ENCODE measurements at places on chromosomes 2 and 18. TPM values are rescaled to one million over a fixed set of nuclear protein-coding genes. Genes with fewer than 3 reads are reported as not detected.

DNA sequence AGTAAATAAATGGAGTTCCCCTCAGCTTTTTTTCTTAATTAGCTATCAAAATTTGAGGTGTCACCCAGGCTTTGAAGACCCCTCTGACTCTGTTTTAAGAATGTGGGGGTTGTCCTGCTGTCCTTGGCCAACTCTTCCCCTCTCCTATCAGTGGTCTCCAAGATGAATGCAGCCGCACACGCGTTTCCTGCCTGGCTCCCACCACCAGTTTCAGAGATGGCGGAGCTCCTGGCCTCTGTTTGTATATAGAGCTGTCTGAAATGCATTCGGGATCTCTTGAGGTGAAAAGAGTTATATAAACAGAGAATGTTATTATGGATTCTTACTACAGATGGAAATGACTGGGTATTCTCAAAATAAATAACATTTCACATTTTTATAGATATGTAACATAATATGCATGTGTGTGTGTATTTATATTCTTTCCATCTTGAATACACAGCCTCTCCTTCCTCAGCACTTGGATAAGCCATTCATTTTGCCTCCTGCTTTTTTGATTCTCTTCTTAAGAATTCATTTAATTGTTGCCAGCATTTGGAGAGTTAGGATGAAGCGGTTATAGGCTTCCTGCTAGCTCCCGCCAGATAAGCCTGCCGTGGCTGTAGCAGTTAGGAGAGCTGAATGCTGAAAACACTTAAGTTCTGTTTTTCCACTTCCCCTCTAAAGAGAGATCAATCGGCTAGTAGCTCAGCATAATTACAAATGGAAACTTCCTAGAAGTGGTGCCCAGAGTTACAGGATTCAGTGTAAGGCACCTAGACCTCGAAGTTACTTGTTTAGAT is 659.3 kb upstream of the FANCL start:
- no peak for DNase-seq

GRCh38 chr2:172655091-172655837 is 80.4 kb upstream of the RAPGEF4 start:
- DNase-seq: no peak

GRCh38 chr18:45553723-45554388 is 61.4 kb upstream of the SLC14A2 start:
- no peak for DNase-seq

DNA sequence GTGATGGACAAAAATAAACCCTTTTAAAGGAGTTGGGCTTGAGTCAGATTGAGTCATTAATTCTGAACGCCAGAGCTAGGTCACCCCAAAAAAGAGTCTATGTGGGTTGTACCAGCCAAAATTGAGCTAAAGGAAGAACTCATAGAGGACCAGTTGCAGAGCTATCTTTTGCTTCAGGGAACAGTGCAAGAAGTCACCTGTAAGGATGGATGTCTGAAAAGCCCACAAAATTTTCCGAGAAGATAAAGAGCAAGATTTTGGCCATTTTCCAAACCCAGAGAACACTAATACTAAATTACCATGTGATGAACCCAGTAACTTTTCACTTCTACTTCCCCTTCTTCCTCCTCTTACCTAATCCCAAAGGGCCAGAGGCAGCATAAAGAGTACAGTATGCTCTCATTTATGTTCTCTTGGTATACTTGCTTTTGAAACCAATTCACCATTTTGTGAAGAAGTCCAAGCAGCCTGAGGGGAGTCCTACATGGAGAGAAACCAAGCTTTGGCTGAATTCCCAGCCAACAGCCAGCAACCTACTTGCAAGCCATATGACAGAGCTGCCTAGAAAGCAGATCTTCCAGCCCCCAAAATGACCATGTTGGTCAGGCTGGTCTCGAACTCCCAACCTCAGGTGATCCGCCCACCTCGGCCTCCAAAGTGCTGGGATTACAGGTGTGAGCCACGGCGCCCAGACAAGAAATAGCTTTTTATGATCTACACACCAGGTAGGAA is 551.7 kb downstream of the SATB2 start:
- no peak for DNase-seq

GRCh38 chr2:128053331-128053730 is 25.5 kb upstream of the SAP130 start:
- no peak for DNase-seq

- DNase-seq: no peak
Observed at GRCh38 chr18:28469946-28470345, 293.0 kb upstream of the CDH2 start.

GRCh38 chr2:46067062-46067461 is 230.1 kb upstream of the EPAS1 start:
- DNase-seq: no peak

DNA sequence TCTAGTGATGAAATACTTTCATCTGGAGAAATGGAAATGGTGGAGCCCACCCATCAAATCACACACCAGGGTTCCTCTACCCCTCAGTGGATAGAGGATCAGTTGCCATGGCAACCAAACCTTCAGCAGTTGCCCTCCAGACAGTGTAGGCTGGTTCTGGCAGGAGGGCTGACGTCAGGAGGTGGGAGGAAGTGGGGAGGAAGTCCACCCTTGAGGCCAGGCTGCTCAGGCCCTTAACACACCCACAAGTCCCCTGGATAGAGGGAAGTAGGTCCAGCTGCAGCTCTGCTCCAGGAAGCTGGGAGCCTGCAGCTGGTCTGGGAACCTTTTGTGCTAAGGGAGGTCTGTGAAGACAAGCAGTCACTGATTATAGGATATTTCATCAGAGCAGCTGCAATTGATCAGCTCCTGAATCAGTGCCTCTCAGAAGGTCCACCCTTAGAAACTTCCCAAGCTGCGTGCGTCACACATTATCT is 186.6 kb downstream of the MTX2 start:
- peak; percentile 36 for DNase-seq

- DNase-seq: no peak
Observed at GRCh38 chr2:152078662-152079061, 20.2 kb downstream of the CACNB4 start.

DNA sequence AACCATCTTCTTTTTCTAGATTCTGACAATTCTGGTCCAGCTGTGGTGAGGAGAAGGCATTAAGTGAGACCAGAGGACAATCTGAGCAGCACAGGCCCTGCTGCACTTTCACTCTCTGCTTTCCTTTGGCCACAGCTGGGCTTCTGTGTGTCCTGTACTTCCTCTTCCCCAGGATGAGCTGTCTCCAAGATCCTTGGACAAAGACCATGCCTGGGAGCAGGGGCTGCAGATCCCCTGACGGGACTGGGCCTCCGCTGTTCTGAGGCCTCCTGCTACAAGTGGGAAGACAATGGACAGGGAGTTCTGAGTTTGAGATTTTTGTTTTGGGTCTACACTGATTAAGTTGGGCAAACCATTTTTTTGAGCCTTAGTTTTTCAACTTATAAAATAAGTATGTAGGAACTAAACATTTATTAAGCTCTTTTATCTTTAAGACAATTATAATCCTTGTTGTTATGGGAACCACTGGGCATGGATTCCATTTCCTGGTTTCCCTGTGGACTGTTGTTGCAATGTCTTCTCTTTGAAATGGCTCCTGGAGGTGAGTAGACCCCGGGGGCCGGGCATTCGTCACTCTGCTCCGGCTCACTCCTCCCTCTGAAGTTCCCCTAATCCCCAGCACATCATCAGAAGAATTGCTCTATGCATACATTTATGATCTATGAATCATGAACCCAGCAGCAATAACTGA is 266.6 kb downstream of the ACTR3 start:
- DNase-seq: no peak

DNA sequence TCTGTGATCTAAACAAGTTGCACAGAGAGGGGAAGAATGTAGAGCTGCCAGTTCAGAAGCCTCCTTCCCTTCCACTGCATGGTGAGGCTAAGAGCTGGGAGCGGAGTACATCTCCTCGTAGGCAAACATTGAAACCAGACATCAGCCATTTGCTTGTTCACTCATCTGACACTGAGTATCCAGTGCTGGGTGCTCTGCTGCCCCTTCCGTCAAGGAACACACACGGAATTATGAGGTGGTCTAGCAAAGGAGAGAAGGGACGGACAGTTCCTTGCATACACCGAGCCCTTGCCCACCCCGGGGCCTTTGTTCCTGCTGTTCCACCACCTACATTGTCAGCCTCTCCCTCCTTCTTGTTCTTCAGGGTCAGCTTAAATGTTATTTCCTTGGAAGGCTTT is 44.6 kb downstream of the SLC4A1AP start:
- no peak for DNase-seq

DNA sequence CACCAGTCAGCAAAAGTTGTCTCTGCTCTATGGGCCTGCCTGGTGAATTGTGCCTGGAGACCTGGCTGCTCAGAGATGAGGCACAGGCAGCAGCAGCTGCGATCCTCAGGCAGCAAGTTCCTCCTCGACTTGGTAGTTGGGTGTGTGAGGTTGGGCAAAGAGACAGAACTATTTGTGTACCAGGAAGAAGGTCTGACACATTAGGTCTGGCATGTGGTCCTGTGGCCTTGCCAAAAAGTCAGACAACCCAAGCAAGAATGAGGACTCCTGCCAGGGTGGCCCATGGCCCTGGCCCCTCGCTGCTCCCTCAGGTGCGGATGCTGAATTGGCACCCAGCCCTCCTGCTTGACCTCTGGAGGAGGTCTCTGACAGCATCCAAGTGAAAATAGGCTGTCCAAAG is 192.7 kb downstream of the DYSF start:
- peak; percentile 68 for DNase-seq

GRCh38 chr2:5699963-5700362 is 7.8 kb downstream of the SOX11 start:
- no peak for DNase-seq

- DNase-seq: no peak
Observed at GRCh38 chr2:71611781-71612527, 158.6 kb downstream of the DYSF start.

DNA sequence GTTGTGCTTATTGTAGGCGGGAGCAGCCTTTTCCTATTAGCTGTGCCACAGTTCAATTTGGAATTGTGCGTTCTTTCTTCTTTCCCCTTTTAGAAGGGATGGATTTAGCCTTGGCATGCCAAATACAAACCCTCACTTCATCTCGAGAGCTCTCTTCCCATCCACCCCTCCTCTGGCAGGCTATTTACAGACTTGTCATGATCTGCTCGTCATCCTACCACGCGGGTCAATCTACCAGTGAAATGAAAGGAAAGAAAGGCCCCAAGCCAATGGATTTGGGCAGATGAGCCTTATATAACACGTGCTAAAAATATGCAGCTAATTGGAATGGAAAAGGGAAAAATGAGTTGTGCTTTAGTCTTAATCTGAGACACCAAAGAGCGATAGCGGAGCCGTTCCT is 277.5 kb downstream of the PRKCE start:
- peak; percentile 84 for DNase-seq

- no peak for DNase-seq
Observed at GRCh38 chr2:181594322-181594721, 62.6 kb downstream of the CERKL start.

DNA sequence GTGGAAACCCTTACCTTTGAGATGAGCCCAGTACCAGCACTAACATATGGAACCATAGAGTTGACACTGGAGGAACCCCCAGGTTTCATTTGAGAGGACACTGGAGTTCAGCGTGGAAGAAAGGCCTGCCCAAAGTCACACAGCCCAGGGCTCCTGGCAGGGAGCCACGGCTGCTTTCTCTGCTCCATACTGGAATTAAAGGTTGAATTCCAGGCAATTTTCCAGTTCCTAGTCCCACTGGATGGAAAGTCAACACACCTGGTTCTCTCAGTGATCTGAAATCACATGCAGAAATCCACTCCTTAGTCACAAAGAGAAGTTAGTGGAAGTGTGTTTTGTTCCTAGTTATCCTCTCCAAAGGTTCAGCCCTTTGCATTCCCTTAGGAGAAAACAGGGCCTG is 336.1 kb upstream of the SKOR2 start:
- no peak for DNase-seq

DNA sequence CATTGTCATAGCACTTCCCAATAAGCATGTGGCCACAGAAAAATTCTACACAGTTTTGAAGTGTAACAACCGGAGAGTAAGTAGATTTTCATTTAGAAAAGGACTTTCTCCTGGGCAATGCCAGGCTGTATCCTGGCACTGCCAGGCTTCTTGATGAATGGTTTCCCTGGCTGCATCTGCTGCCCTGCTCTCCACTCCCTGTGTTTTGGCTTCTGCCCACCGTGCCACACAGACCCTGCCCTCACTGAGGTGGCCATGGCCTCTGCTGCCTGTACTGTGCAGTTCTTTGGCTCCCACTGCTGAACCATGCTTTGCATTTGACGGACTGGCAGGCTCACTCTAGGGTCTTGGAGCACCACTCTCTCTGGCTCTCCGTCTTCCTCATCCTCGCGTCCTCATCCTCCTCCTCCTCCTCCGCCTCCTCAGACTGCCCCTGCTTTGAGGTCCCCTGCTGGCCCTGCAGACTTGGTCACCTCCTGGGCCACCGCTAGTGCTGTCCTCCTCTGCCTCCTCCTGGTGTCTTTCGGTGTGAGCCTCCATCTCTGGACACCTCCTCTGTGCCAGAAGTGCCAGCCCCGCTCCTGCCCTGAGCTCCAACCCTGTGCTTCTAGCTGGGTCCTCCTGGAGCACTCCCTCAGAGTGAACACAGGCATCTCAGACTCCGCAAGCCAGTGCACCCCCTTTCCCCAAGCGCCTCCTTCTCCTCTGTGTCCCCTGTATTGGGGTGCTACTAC is 45.9 kb upstream of the CNGA3 start:
- DNase-seq: no peak

- DNase-seq: no peak
Observed at GRCh38 chr2:158750458-158751125, 44.5 kb upstream of the DAPL1 start.

- no peak for DNase-seq
Observed at GRCh38 chr18:25057491-25058050, 294.4 kb downstream of the ZNF521 start.

DNA sequence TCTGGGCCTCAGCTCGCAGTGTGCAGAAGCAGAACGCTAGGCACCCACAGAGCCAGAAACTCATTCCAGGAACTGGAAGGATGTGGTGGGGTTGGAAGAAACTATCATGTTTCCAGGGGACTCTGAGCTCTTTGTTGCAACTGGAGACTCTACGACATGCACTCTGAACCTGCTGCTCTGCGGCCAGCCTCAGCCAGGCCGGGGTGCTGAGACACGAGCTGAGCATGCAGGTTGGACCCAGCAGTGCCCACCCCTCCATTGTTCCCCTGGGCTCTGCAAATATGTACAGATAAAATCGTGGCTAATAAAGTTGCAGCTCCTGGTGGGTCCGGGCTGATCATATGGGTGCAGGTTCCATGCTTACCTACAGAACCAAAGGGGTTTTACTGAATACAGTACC is 37.6 kb upstream of the ARL4C start:
- DNase-seq: no peak

DNA sequence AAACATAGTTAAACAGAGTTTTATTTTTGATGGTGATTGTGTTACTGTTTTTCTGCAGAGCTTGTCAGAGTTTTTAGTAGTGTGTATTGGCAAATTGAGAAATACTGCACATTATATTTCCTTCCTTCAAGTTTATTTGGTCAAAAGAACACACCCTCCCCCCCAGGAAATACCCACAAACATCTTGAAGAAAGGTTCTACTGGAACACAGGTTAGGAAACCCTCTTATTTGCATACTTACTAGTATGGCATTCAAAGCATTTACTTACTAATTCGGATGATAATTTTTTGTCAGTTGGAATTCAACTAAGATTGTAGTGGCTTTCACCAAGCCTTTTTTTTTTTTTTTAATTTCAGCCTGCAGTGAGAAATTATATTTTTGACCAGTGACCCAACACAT is 9.1 kb downstream of the CAB39 start:
- DNase-seq: no peak

POTEJ gene
- polyA plus RNA-seq: not detected

SERPINB5 gene
- polyA plus RNA-seq: 0.03 TPM

VWA3B gene
- 0.07 TPM for polyA plus RNA-seq

ELOA2 gene
- polyA plus RNA-seq: not detected

SLC11A1 gene
- polyA plus RNA-seq: 4.5 TPM

SERPINB3 gene
- polyA plus RNA-seq: not detected

FOXD4L1 gene
- polyA plus RNA-seq: not detected

ACAA2 gene
- polyA plus RNA-seq: 46.7 TPM

SALL3 gene
- 0.15 TPM for polyA plus RNA-seq

LYG1 gene
- 1.3 TPM for polyA plus RNA-seq

LAMA1 gene
- polyA plus RNA-seq: not detected
